CD4-positive, alpha-beta T cell (primary cell): ENCODE measurements at places on chromosomes 7 and 10. TPM values are rescaled to one million over a fixed set of nuclear protein-coding genes. Genes with fewer than 3 reads are reported as not detected.

ACSL5 gene
- 14.1 TPM for total RNA-seq

DNA sequence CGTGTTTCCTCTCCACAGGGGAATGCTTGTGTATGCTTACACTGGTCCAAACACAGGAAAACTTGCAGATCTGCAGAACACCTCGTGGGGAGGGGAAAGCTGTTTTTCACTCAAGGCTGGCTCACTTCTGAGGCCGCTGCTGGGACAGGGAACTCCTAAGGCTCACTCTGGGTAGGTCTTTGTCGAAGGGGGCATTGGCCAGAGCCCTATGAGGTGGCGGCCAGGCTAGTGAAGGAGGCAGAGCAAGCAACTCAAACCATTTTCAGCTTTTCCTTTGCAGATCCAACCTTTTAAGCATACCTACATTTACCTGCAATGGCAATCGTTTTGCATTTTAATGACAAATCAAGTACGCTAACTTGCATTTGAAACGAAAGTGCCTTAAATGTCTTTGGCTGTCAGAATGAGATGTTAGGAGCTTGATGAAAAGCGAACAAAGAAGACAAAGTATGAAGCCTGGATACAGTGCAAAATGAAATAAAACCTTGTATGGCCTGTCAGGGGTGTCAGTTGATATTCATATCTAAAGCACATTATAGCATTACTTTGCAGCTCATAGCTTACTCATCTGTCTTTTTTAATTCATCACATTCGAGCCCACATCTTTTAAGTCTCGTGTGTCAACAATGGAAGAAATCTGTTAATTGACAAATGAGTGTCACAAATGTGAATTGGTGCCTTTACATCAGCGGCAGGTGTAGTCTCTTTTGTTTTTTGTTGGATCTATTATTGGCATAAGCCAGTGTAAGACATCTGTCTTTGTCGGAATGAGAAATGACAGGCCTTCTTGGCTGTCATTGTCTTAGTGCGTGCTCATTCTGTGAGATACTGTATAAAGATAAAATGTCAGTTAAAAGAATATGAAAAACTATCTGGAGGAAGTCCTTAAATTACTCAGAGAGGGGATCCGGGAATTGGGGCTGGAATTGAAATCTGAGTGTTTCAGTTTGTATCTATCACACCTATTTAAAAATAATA lies 30.5 kb downstream of the LRMDA start:
- no peak for DNase-seq
- no peak overlapping the region for H3K4me3 ChIP-seq
- no peaks in the 10 kb centered on the region for H3K4me1 ChIP-seq
- no peaks in the 10 kb centered on the region for H3K36me3 ChIP-seq

GRCh38 chr7:157985636-157986035 lies 602.0 kb downstream of the PTPRN2 start:
- no peaks in the 10 kb centered on the region for H3K36me3 ChIP-seq
- no peaks in the 10 kb centered on the region for H3K4me1 ChIP-seq
- no peak overlapping the region for H3K27ac ChIP-seq
- H3K27me3 ChIP-seq, result no peaks in the 10 kb centered on the region

- no peak overlapping the region for H3K27ac ChIP-seq
- H3K27me3 ChIP-seq, result no peaks in the 10 kb centered on the region
- no peaks in the 10 kb centered on the region for H3K36me3 ChIP-seq
- no peak overlapping the region for H3K4me3 ChIP-seq
Measured at GRCh38 chr7:112855227-112855626, 65.0 kb upstream of the TMEM168 start.

DNA sequence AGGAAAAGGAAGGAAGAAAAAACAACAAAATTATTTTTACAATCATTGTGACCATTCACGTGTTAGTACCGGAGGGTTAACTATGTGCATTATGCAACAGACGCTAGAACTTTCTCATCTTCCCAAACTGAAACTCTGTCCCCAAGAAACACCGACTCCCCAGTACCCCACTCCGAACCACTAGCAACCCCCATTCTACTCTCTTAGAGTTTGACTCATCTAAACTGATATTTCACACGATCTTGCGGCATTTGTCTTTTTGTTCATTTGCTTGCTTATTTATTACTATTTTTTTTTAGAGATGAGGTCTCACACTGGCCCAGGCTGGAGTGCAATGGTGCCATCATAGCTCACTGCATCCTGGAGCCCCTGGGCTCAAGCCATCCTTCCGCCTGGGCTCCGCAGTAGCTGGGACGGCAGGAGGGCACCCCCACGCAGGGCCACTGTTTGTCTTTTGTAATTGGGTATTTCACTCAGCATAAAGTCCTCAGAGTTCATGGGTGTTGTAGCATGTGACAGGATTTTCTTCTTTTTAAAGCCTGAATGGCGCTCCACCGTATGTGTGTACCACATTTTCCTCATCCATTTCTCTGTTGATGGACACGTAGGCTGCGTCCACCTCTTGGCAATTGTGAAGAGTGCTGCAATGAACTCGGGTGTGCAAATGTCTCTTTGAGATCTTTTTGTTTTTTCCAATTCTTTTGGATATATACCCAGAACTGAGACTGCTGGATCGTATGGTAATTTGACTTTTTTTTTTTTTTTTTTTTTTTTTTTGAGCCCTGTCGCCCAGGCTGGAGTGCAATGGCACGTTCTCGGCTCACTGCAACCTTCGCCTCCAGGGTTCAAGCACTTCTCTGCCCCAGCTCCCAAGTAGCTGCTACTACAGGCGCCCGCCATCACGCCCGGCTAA lies 9.5 kb downstream of the MNX1 start:
- H3K4me1 ChIP-seq, result peaks cover 32% of the 10 kb centered on the region
- DNase-seq, result no peak
- H3K36me3 ChIP-seq, result no peaks in the 10 kb centered on the region
- H3K27ac ChIP-seq, result no peak overlapping the region
- peaks cover 77% of the 10 kb centered on the region for H3K27me3 ChIP-seq

DNA sequence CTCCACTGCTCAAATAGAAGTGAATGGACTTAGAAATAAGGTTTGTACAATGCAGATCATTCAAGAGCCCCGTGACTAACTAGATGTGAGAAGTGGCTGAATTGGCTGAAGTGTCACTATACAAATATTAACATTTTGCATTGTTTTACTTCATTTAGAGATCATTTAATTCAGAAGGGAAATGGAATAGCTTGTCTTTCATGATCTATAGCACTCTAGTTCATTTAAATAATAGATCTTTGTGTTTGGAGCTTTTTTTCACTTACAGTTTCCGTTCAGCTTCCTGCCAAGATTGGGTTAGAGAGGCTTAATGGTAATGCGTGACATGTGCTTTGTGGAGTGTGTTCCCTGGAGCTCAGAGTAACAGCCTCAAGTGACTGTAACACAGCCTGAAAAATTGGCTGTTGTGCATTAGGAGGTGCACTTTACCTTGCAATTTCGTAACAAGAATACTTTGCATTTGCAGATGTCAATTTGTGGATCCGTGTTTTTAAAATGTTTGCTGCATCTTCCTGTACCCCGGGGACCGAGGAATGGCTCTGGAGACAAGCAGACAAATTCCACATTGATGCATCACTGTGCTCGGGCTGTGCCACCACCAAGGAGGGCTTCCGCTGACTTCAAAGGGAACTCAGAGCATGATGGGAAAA lies 170.3 kb downstream of the NRP1 start:
- H3K4me1 ChIP-seq, result peaks cover 3% of the 10 kb centered on the region
- H3K4me3 ChIP-seq, result no peak overlapping the region
- no peaks in the 10 kb centered on the region for H3K36me3 ChIP-seq

GRCh38 chr7:70000737-70001348 lies 402.6 kb downstream of the AUTS2 start:
- H3K4me3 ChIP-seq, result no peak overlapping the region
- H3K27me3 ChIP-seq, result no peaks in the 10 kb centered on the region
- H3K27ac ChIP-seq, result no peak overlapping the region
- H3K4me1 ChIP-seq, result no peaks in the 10 kb centered on the region
- H3K36me3 ChIP-seq, result no peaks in the 10 kb centered on the region
- no peak for DNase-seq
